NCI-H345 (cell line): ENCODE measurements at places on chromosomes 3 and 15.

- DNase-seq, result no peak
These were observed 17.4 kb downstream of the SMAD6 start for GRCh38 chr15:66719471-66719870.

DNA sequence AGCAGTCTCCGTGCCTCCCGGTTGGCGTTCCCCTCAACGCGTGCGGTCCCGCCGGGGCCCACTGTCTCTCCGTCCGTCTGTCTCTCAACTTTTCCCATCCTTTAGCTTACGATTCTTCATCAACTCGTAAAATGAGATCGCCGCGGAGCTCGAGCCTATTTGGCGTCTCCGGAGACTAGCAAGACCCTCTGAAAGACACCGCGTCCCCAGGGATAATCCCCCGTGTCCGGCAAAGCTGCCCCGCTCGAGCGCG is 3.4 kb downstream of the GATA2 start:
- DNase-seq, result no peak

- no peak for DNase-seq
These were observed 104.1 kb upstream of the LPP start for GRCh38 chr3:188049606-188050530.

- no peak for DNase-seq
These were observed 15.5 kb upstream of the VIPR1 start for GRCh38 chr3:42486814-42487565.

GRCh38 chr3:156449710-156450574 is 105.0 kb downstream of the SSR3 start:
- peak; percentile 10 for DNase-seq

- DNase-seq, result no peak
These were observed 476.8 kb downstream of the C3orf38 start for GRCh38 chr3:88626456-88627120.

GRCh38 chr3:160675566-160676124 is 1.3 kb upstream of the ARL14 start:
- DNase-seq, result no peak

GRCh38 chr15:71079208-71080044 is 35.8 kb upstream of the THSD4 start:
- no peak for DNase-seq

GRCh38 chr3:134319931-134320330 is 54.3 kb downstream of the AMOTL2 start:
- DNase-seq, result no peak

GRCh38 chr3:79032686-79033318 is 735.0 kb downstream of the ROBO1 start:
- DNase-seq, result peak; percentile 64

DNA sequence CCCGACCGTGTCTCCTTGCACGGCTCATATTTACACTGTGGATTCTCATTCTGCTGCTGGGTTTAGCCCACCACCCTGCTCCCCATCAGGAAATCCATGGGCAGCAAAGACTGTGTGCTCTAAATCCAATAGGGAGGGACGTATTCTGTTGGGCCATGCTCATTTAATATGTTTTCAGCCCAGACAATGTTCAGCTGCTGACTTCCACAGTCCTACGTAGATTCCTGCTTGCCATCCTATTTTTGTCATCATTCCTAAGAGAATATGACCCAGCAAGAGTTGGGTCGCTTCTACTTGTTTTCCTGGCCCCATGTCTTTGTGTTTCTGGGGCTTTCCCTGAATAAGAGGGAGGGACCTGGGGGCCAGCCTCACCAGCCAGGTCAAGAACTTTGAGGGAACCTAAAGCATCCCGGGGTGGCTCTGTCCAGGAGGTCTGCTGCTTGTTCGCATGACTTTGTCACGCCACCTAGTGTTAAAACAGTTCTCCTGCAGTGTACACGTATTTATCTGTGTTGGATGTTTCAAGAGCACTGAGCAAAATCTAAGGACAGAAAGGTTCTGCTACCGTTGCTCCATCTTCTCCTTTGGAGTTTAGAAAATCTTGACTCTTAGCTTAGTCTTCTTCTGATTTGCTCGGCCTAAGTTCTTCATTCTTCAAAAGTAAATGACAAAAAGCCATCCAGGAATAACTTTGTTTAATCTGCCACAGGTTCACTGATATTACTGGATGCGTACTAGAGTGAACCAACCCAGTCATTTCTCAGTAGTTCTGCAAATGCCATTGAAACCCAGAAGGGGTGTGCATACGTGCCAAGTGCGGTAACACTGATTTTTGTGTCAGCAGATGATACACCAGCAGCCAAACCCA is 79.8 kb upstream of the NR2E3 start:
- peak; percentile 30 for DNase-seq

DNA sequence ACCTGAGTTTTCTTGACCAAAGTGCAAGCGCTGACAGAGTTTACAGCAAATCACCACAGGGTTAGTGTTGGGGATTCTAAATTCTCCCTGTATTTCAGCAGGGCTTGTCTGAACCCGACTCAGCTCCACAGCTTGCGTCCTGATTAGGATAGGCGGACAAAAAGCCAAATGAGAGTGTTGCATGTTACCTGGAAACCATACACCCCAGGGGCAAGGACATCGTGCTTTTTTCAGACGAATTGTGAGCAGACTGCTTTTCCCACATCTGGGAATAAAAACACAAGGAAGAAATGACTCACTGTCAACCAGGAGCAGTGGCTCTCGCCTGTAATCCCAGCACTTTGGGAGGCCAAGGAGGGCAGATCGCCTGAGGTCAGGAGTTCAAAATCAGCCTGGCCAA is 3.0 kb downstream of the DZIP1L start:
- DNase-seq, result no peak

DNA sequence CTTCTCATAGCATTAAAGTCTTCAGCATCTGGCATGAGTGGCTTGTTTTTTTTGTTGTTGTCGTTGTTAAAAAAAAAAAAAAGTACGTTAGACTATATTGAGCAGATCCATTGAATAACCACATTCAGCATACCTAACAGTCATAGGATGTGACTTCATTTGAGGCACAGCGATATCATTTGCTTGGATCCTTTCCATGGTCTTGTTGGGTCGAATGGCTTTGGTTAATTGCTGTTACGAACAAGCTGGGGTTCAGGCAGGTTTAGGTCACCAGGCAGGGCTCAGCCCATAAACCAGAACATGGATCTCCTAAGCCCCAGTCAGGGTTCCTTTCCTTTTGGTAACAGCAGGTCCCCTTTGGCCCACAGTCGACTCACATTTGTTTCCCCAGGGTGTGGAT is 76.2 kb downstream of the POLR2M start:
- no peak for DNase-seq

GRCh38 chr3:126053513-126053912 is 30.4 kb downstream of the SLC41A3 start:
- DNase-seq, result no peak

DNA sequence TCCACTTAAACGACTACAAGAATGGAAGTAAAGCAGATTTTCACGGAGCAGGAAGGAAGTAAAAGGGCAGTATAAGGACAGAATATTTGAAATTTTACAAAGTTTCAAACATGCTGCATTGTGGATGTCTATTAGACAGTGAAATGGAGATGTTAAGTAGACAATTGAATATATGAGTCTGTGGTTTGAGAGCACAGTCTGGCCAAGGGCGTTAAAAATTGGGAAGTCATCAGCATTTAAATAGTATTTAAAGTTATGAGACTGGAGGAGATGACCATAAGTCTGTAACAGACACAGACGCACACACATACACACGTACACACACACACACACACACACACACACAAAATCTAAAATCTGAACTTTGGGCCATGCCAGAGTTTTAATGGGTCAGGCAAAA is 935.9 kb downstream of the EPHA3 start:
- no peak for DNase-seq

DNA sequence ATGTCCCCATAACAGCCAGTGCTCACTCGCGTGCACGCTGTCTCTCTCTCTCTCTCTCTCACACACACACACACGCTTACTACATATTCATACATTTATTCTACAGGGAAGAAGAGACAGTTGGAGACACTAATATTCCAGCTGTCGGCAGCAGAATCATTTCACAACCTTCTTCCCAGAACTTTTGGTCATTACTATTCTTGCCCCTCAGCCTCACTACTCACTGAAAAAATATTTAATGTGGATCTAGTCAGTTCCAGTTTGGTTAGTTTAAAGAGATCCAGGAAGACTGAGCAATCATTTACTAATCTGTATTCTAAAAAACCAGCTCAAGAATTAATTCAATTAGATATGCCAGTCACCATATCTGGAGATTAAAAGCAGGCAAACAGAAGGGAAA is 394.9 kb downstream of the PTPRG start:
- no peak for DNase-seq

- DNase-seq, result peak; percentile 82
These were observed at the start of gene ATP11B for GRCh38 chr3:182792901-182793662. ATP11B (plus strand) TSS chr3:182793504; CDS start chr3:182793760, 256 bp downstream.

- no peak for DNase-seq
These were observed 8.6 kb downstream of the PLA2G4E start for GRCh38 chr15:42012241-42012640.

DNA sequence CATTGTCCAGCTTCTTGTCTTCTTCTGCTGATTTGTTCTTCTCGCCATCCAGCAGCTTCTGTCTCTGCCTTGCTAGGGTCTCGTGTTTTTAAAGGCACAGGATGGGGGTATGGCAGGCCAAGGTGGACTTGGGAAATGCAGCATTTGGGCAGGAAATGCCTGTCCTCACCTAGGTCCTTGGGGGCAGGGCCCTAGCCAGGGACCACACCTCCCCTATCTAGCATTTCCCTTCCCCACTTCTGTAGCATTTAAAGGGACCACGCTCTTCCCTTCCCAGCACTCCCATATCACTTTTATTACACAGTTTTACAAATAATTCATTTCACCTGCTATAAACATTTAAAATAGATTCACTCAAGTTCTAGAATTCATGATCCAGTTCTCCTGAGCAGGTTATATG is 315.4 kb upstream of the LMCD1 start:
- no peak for DNase-seq

DNA sequence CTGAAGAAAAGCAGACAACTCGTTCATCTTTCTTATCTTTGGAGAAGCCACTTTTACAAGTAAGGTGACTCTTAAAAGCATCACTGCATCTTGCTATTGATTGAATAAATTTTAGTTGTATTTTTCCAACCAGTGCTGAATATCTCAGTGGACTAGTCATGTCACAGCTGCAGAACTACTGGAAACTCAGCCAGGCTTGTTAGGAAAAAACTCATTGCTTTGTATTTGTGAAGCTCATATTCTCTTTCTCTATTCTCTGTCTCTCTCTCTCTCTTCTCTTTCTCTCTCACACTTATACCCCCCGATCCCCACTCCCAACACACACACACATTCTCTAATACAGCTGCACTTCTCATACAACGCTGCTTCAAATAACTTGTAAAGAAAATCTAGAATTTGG is 104.3 kb downstream of the WDR76 start:
- DNase-seq, result no peak

DNA sequence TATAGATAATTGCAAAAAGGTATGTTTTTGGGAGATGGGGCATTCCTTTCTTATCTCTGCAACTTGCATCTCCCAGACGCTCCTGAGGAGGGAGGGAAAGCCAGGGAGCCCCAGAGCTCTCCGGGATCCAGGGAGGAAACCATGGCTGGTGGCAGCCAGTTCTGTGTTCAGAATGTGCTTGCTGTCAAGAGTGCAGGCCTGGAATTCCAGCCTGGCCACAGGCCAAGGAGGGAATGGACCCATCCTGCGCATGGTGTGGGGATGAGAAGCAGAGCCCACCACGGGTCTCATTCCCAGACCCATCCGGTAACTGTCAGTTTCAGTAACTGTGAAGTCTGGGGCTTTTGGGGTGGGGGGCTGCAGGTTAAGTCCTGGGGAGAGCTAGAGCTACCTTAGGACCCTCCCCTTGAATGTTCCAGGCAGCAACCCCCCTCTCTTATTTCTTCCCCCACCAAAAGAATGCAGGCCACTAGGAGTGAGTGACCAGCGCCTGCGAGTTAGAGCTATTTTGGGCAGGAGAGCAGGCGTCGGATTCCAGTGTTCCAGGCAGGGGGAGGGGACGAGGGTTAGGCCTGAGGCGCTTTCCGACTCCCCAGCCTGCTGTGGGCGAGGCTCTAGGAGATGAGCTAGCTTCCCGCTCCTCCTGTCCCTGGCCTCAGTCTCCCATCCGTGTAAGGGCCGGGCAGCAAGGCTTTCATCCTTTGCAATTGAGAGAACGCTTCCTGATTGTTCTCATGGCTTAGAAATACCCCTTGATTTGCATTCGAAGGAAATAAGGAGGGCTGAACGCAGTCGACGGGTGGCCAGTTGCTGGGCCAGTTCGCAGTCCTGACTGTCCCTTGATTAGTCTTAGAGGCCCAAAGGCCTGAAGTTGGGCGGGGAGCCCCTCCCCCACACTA is 781 bp upstream of the DAG1 start:
- peak; percentile 58 for DNase-seq

DNA sequence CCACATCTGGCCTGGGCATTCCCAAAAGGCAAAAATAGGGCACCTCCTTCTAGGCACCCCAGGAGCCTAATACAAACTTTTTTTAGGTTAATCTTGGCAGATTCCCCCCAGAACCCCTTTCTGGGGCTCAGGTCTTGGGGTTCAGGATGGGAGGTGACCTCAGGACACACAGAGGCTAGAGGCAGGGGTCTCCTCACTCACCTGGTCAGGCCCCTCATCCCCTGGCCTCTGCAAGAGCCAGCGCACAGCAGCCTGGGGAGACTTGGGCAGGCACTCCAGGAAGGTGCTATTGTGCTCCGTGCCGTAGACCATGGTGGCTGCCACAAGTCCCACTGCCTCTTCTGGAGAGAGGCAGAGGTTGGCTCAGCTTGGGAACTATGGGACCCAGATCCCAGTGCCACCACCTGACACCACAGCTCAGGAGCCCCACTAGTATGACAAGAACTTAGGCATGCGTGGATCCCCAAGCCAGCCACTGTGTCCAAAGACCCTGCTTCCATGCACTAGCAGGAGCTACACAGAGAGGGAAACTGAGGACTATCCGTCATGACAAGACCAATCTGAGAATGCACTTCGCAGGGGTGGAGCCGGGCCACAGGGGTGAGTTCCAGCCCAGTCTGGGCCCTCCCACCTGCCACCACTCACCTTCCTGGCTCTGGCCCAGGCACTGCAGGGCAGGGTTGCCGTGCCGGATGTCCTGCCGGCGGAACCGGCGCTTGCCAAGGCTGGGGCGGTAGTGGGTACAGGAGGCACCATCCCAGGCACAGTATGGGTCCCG is 7.4 kb downstream of the SEMA3G start:
- no peak for DNase-seq

DNA sequence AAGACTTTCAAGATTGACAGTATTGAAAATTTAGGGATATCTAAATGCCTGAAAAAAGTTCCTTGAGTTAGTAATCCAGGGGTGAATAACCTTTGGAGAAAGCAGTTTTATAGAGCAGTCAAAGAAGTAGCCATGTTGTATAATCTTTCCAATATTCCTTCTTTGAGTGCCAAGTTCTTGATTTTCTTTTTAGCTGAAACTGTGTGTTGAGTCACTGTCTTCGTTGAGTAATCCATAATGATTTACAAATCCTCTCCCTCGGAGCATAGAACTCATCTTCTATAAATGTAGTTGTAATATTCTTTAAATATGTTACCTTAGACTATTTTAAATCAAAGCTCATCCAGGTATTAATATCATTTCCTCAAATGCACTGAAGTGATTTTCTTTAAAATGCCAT is 135.2 kb downstream of the BBX start:
- no peak for DNase-seq

- DNase-seq, result no peak
These were observed 201.3 kb upstream of the PRICKLE2 start for GRCh38 chr3:64426551-64426950.
